ENCODE measurements at places on chromosomes 16 and 17. TPM values are rescaled to one million over a fixed set of nuclear protein-coding genes. Genes with fewer than 3 reads are reported as not detected.
A peak's percentile ranks its signal among the peaks of the same experiment; 100 is the strongest.

DNA sequence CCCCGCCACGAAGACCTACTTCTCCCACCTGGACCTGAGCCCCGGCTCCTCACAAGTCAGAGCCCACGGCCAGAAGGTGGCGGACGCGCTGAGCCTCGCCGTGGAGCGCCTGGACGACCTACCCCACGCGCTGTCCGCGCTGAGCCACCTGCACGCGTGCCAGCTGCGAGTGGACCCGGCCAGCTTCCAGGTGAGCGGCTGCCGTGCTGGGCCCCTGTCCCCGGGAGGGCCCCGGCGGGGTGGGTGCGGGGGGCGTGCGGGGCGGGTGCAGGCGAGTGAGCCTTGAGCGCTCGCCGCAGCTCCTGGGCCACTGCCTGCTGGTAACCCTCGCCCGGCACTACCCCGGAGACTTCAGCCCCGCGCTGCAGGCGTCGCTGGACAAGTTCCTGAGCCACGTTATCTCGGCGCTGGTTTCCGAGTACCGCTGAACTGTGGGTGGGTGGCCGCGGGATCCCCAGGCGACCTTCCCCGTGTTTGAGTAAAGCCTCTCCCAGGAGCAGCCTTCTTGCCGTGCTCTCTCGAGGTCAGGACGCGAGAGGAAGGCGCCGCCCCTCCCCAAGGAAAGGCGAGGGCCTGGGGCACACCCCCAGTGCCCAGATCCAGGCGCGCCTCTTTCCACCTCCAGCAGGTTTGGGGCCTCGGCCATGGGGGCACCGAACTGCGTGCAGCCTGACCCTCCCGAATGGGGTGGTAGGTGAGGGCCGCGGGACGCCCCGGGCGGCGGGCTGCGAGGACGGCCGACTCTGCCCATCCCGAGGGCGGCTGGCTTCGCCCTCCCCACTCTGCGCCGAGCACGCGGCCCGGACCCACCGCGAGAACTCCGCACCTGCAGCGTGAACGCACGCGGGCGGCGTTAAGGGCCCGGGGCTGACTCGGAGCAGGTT, 664 bp downstream of the HBQ1 start:
- H3K36me3 ChIP-seq = peaks cover 8% of the 10 kb centered on the region
- H3K4me3 ChIP-seq = no peak overlapping the region
- H3K27me3 ChIP-seq = peaks cover 20% of the 10 kb centered on the region
- H3K4me1 ChIP-seq = peaks cover 3% of the 10 kb centered on the region
- H3K27ac ChIP-seq = no peak overlapping the region

DNA sequence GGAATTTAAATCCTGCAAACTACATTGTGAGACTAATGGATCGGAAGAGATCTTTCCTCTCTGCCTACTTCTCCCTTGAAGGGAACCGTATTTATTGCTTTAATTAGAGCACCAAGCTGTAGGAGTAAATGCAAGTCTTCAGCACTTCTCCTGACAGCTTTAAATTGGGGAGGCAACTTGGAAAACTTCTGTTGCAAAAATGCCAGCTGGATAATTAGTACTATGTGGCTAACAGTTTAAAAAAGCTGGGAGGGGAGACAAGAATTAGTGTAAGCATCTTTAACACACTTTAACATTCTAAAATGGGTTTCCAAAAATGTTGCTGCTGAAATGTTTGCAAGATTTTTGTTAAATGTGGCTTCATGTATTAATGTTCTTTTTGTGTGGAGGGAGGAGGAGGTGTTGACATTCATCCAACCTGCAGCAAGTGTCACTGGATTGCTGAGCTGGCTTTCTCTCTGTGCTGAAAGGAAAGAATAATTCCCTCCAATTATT, 108.5 kb downstream of the PCTP start:
- no peak overlapping the region for H3K4me3 ChIP-seq
- no peak for DNase-seq
- H3K4me1 ChIP-seq = no peaks in the 10 kb centered on the region
- H3K36me3 ChIP-seq = no peaks in the 10 kb centered on the region
- H3K27me3 ChIP-seq = peaks cover 3% of the 10 kb centered on the region
- no peak overlapping the region for H3K27ac ChIP-seq

PGS1 gene
- total RNA-seq = 67.1 TPM

- peaks cover 2% of the 10 kb centered on the region for H3K4me1 ChIP-seq
- DNase-seq = no peak
- H3K36me3 ChIP-seq = no peaks in the 10 kb centered on the region
- no peaks in the 10 kb centered on the region for H3K27me3 ChIP-seq
- no peak overlapping the region for H3K27ac ChIP-seq
- no peak overlapping the region for H3K4me3 ChIP-seq
Measured at GRCh38 chr17:2549392-2550211, 37.9 kb upstream of the METTL16 start.

DNA sequence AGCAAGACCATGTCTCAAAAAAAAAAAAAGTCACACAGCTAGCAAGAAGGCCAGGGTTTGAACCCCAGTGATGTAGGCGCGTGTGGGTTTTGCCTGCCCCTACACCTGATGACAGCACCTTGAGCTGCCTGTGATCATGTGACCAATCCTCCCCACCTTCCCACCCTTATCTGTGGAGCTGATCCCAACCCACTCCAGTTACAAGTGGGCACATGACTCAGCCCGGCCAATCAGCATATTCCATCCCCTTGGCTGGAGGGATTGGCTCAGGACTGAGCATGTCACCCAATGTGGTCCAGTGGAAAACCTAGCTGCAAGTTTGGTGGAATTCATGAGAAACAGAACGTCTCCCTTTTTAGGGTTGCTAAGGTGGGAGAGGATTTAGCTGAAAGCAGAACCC, 6.6 kb downstream of the TMEM114 start:
- H3K4me3 ChIP-seq = no peak overlapping the region
- H3K27me3 ChIP-seq = peaks cover 32% of the 10 kb centered on the region
- DNase-seq = no peak

DNA sequence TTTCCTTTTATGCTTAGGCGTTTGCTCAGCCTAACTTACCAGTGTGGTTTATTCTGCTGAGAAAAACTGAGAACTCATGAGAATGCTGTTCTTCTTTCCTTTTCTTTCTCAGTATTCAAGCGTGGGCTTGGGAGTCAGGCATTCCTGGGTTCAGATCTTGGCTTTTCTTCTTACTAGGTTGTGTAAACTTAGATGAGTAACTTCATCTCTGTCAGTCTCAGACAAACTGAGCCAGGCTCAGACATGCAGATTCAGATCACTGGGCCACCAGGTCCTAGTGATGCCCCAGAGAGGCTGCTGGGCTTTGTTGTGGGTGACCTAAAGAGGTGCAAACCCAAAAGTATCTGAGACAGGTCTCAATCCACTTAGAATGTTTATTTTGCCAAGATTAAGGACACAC, 95.8 kb upstream of the MPHOSPH6 start:
- H3K36me3 ChIP-seq = no peaks in the 10 kb centered on the region
- H3K4me3 ChIP-seq = no peak overlapping the region
- peaks cover 7% of the 10 kb centered on the region for H3K4me1 ChIP-seq

DNA sequence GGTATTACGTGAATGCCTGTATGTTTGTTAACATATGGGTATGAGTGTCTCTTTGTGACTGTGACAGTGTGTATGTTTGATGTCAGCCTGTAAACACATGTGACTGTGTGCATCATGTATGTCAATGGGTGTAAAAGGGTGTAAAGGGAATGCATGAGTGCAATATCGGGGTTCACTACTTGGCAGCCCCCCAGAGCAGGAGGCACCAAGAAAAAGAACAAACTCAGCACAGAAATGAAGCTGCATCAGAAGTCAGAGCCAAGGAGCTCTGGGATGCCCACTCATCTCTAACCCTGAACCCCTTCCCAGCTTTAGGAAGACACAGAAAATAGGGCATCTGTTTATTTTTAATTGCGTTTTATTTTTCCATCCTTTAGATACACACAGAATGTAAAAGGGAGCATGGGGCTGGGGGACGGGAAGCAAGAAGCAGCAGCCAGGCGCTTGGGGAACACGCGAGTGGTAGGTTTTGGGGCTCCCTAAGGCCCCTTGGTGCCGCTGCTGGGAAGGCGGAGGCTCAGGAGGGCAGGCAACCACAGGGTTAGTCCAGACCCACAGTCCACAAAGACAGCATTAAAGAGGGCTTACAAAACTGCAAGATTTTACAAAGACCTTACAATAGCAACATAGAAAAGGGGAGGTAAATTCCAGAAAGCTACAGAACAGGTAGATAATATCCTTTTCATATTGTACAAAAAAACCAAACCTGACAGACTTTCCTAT, 2.3 kb upstream of the HOXB6 start:
- no peak overlapping the region for H3K4me3 ChIP-seq
- peaks cover 91% of the 10 kb centered on the region for H3K27me3 ChIP-seq
- H3K4me1 ChIP-seq = peaks cover 6% of the 10 kb centered on the region
- H3K36me3 ChIP-seq = no peaks in the 10 kb centered on the region
- no peak overlapping the region for H3K27ac ChIP-seq

DNA sequence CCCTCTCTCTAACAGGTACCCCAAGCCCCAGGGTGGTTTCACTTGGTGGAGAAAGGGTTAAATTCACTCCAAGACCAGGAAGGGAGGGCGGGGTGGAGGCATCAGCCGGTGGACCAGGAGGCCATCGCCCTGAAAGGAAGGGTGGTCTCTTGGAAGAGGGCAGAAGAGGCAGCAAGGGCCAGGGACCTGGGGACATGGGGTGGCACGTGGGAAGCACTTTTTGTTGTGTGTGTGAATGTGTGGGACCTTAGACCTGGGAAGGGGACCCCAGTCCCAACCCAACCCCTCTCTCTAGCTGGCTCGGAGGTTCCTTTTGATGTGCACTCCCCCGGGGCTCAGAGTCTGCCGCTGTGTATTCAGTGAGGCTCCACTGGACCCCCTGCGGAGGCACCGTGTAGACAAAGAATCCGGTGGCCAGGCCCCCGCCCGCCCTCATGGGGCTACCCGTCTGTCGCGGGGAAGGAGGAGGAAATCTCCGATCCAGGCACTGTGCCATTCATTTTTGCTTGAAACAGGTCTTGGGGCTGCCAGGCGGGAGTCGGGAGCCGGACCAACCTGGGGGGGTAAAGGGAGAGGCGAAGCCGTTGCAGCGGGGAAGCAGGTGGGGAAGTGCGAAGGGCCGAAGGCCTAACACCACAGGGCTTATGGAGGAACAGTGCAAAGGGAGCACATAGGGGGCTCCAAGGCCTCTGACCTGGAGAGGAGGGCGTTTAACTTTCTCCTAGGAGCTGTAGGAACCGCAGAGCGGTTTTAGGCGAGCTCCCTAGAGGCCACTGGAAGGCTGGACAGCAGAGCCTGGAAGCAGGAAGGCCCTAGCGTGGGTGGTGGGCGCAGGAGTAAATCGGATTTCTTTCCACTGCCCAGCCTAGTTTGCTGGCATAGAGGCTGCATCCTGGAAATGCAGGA, 3.2 kb upstream of the WNT3 start:
- no peaks in the 10 kb centered on the region for H3K36me3 ChIP-seq

ASIC2 gene
- total RNA-seq = 0.29 TPM

DNA sequence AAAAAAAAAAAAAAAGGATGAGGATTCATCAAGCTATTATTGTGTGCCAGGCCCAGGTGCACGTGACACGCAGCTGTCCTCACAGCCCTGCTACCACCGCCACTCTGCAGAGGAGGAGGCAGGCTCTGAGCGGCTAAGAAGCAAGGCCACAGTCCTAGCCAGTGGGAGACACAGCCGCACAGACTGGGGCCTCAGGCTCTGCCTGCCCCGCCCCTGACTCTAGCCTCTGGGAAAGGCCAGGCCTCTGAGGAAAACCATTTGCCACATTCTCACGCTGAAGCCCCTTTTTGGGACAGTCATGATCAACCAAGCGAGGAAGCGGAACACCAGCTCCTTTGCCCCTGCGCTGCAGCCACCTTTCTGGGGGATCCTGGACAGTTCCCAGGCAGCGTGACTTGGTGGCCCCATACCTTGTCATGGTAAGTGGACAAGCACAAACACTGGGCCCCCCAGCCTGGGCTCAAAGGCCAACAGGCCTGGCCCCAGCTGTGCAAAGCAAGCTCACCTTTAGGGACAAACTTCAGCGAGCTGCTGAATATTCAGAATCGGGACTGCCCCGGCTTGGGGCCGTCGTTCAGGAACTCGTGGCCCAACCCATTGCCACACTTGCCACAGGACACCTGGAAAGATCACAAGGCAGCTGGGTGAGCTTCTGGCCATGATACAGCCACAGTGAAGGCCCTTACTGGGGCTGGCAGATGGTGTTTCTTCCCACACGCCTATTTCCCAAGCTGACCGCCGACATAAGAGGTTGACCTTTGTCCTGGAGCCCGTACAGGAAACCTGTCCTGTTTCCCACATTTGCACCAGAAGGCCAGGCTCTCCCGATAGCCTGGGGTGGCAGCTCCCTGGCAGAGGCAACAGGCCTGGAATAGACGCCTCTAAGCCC, 2.5 kb downstream of the MSRB1 start:
- no peak for DNase-seq
- peaks cover 2% of the 10 kb centered on the region for H3K4me1 ChIP-seq

GRCh38 chr16:16864536-16864935, 485.6 kb downstream of the NPIPA7 start:
- peaks cover 8% of the 10 kb centered on the region for H3K27me3 ChIP-seq
- H3K4me1 ChIP-seq = no peaks in the 10 kb centered on the region
- no peak overlapping the region for H3K4me3 ChIP-seq
- H3K27ac ChIP-seq = no peak overlapping the region
- H3K36me3 ChIP-seq = no peaks in the 10 kb centered on the region

- peaks cover 11% of the 10 kb centered on the region for H3K36me3 ChIP-seq
- peaks cover 31% of the 10 kb centered on the region for H3K4me1 ChIP-seq
- H3K4me3 ChIP-seq = peak overlapping the region; percentile 46
- H3K27ac ChIP-seq = peak overlapping the region; percentile 89
Measured at GRCh38 chr17:64223931-64224629, 39.0 kb downstream of the TEX2 start.

FSCN2 gene
- total RNA-seq = 4.8 TPM

DNA sequence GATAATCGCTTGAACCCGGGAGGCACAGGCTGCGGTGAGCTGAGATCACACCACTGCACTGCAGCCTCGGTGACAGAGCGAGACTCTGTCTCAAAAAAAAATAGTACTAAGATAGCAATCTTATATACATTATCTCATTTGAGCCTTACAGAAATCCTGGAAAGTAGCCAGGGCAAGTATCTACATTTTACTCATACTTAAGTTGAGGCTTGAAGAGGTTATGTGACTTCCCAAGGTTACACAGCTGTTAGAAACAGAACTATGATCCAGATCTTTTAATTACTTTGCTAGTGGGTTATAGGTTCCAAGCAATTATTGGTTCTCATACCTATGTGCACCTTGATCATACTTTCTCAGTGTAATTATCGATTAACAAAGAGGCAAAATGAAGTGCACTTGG, 15.4 kb downstream of the C17orf78 start:
- no peaks in the 10 kb centered on the region for H3K27me3 ChIP-seq
- no peak for DNase-seq

DNA sequence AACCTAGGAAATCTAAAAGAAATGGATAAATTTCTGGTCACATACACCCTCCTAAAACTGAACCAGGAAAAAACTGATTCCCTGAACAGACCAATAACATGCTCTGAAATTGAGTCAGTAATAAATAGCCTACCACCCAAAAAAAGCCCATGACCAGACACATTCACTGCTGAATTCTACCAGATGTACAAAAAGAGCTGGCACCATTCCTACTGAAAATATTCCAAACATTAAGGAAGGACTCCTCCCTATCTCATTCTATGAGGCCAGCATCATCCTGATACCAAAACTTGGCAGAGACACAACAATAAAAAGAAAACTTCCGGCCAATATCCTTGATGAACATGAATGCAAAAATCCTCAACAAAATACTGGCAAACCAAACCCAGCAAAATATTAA, 52.9 kb downstream of the TTC19 start:
- H3K36me3 ChIP-seq = peaks cover 49% of the 10 kb centered on the region
- H3K27me3 ChIP-seq = no peaks in the 10 kb centered on the region
- H3K4me1 ChIP-seq = no peaks in the 10 kb centered on the region

CCT6B gene
- total RNA-seq = 1.6 TPM

GRCh38 chr17:11142231-11142630, 98.8 kb upstream of the SHISA6 start:
- no peak overlapping the region for H3K27ac ChIP-seq
- H3K4me1 ChIP-seq = no peaks in the 10 kb centered on the region
- no peak overlapping the region for H3K4me3 ChIP-seq
- DNase-seq = no peak
- peaks cover 13% of the 10 kb centered on the region for H3K27me3 ChIP-seq

OTOP3 gene
- 0.67 TPM for total RNA-seq
